Activated naive CD4-positive, alpha-beta T cell treated with anti-CD3 and anti-CD28 coated beads for 36 hours (primary cell): ENCODE measurements at places on chromosomes 7 and 10.

- no peaks in the 10 kb centered on the region for H3K36me3 ChIP-seq
- no peaks in the 10 kb centered on the region for H3K4me1 ChIP-seq
- no peak overlapping the region for H3K4me3 ChIP-seq
Measured at GRCh38 chr7:16431646-16432424, 10.5 kb upstream of the CRPPA start.

DNA sequence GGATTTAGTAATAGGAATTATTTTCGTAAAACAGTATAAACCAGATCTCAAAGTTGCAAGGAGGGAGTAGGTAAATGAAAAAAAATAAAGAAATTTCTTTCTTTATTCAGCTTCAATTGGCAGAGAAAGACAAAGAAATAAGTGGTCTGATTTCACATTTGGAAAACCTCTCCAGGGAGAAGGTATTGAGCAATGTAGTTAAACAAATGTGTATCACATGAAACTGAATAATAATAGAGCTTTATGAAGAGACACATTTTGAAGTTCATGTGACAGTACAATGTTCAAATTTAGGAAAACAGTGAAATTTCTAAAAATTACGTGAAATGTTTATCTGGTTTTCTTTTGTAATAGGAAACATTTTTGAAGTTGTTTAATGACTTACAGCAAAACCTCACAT is 63.0 kb downstream of the TAX1BP1 start:
- H3K4me1 ChIP-seq, result peaks cover 2% of the 10 kb centered on the region
- no peak for DNase-seq

GRCh38 chr7:128042012-128042411 is 10.8 kb upstream of the LRRC4 start:
- H3K36me3 ChIP-seq, result no peaks in the 10 kb centered on the region
- no peak overlapping the region for H3K27ac ChIP-seq
- no peaks in the 10 kb centered on the region for H3K27me3 ChIP-seq
- no peak overlapping the region for H3K4me3 ChIP-seq
- no peak for DNase-seq

GRCh38 chr7:11078247-11078834 is 104.7 kb downstream of the PHF14 start:
- H3K36me3 ChIP-seq, result peaks cover 13% of the 10 kb centered on the region
- no peaks in the 10 kb centered on the region for H3K27me3 ChIP-seq
- peaks cover 4% of the 10 kb centered on the region for H3K4me1 ChIP-seq
- no peak overlapping the region for H3K27ac ChIP-seq
- no peak for DNase-seq

DNA sequence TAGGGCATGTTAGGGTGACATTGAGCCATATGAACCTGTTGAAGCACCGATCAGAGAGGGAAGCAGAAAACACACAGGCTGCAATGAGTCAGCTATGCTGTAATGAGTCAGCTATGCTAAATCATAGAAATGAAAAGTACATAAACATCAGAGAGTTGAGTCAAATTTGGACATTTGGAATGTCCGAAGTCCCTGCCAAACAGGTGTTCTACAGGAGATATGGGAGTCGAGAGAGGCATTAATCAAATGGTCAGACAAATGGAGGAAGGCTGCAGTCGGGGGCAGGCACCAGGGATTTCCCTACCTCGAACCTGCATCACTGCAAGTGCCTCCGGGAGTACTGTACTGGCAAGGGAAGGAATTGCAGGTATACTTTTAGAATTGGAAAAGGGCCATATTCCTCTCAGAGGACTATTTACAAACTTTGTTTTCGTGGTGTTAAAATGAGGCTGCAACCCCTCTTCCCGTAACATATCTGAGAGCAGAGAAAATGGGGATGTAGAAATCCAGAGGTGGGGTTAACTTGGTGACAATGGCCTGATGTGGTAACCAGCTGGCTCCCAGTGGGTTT is 8.8 kb upstream of the ZC3HAV1 start:
- no peaks in the 10 kb centered on the region for H3K27me3 ChIP-seq
- no peaks in the 10 kb centered on the region for H3K36me3 ChIP-seq
- peaks cover 52% of the 10 kb centered on the region for H3K4me1 ChIP-seq
- peak overlapping the region; percentile 17 for H3K27ac ChIP-seq
- H3K4me3 ChIP-seq, result peak overlapping the region; percentile 46

DNA sequence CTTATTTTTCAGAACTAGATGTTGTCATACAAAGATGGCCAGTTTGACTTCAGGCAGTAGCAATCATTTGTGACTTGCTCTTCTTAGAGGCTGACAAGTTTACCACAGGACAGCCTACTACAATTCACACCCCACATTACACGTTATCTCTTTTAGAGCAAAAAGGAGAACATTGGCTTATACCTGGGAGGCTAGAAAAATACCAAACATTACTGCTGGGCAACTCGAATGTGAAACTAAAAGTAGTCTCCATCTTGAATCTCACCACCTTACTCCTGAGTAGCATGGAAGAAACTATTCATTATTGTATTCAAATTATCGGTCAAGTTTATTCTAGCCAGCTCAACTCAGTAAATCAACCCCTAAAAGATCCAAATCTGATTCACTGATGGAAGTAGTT is 90.7 kb upstream of the TMEM26 start:
- peaks cover 2% of the 10 kb centered on the region for H3K27me3 ChIP-seq
- no peaks in the 10 kb centered on the region for H3K4me1 ChIP-seq
- no peak for DNase-seq
- no peaks in the 10 kb centered on the region for H3K36me3 ChIP-seq
- no peak overlapping the region for H3K4me3 ChIP-seq

DNA sequence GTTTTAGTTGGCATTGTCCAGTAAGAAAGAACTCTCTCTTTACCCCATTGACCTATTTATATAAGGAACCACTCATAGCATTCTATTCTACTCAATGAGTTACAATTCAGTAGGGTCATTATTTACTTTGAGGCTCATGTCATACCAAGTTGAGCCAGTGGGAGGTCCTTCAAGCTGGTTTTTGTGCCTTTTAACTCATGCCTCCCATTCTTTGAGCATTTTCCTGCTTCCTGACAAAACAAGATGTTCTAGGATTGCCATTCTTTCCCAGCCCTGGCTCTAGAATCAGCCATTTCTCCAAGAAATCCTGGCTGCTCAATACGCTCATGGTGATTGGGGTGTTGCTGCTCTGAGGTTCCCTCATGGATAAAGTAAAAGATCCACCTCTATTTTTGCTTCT is 250.1 kb downstream of the ABCA13 start:
- no peaks in the 10 kb centered on the region for H3K4me1 ChIP-seq

DNA sequence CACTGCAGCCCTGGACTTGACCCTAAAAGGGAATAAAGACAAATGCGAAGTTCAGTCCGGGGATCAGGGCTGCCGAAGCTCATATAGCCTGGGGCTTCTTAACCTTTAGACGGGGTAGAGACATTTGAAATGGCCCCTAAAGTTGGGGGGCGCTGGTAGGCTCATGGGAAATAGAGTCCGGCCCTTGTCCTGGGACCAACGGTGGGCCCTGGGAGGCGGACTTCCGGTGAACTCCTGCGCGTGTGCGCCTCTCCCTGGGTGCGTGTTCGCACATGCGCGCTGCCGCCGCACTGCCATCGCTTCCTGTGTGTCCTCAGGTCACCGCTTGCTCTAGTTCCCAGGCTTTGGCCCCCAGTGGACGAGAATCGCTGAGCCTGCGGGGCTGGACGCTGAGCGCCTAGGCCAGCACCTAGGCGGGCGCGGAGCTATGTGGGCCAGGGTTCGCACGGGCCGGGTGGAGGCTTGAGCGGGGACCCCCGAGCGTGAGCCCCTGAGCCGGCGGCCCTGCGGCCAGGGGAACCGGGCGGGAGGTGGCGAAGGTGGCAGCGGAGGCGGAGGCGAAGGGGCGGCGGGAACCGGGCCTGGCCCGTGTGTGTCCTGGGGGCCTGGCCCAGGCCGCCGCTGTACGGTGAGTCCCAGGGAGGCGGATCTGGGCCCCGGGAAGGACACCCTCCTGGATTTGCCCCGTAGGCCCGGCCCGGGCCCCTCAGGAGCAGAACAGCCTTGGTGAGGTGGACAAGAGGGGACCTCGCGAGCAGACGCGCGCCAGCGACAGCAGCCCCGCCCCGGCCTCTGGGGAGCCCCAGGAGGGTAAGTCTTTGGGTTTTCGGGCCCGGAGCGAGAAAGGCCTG is 23.0 kb upstream of the ZNF12 start:
- peak overlapping the region; percentile 86 for H3K4me3 ChIP-seq
- H3K4me1 ChIP-seq, result peaks cover 21% of the 10 kb centered on the region
- H3K36me3 ChIP-seq, result peaks cover 22% of the 10 kb centered on the region
- DNase-seq, result peak; percentile 90
- H3K27ac ChIP-seq, result peak overlapping the region; percentile 77

GRCh38 chr7:68537051-68537773 is 1061.1 kb upstream of the AUTS2 start:
- DNase-seq, result no peak
- no peak overlapping the region for H3K27ac ChIP-seq
- no peak overlapping the region for H3K4me3 ChIP-seq
- H3K27me3 ChIP-seq, result no peaks in the 10 kb centered on the region
- H3K4me1 ChIP-seq, result no peaks in the 10 kb centered on the region

DNA sequence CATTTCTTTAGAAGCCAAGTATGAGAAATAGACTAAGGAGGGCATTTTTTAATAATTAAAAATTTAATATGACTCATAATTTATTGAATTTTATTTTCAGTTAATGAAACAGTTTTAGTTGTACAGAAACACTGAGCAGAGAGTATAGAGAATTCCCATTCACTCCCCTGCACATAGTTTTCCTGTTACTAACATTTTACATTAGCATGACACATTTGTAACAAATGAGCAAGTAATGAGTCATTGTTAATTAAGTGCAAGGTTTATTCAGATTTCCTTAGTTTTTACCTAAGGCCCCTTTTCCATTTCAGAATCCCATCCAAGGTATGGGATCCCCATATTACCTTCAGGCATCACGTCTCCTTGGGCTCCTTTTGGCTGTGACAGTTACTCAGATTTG is 271.5 kb upstream of the FZD8 start:
- no peaks in the 10 kb centered on the region for H3K36me3 ChIP-seq
- no peak for DNase-seq
- peaks cover 4% of the 10 kb centered on the region for H3K27me3 ChIP-seq
- no peaks in the 10 kb centered on the region for H3K4me1 ChIP-seq
- H3K27ac ChIP-seq, result no peak overlapping the region

DNA sequence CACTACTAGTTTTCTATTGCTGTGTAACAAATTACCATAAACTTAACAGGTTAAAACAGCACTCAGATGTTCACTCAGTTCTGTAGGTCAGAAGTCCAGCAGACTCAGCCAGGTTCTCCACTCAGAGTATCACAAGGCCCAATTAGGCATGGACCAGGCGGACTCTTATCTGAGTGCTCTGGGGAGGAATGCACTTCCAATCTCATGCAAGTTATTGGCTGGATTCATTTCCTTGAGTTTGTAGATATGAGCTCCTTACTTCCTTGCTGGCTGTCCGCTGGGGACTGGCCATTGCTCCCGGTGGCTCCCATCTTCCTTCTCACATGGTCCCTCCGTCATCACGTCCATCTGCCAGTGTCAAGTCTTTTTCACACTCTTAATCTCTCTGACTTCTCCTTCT is 137.0 kb upstream of the PRR15 start:
- no peaks in the 10 kb centered on the region for H3K4me1 ChIP-seq
- H3K27me3 ChIP-seq, result no peaks in the 10 kb centered on the region
- no peak overlapping the region for H3K27ac ChIP-seq
- no peaks in the 10 kb centered on the region for H3K36me3 ChIP-seq
- no peak overlapping the region for H3K4me3 ChIP-seq

GRCh38 chr10:110495731-110496552 is 1.8 kb upstream of the DUSP5 start:
- DNase-seq, result peak; percentile 75
- peaks cover 28% of the 10 kb centered on the region for H3K36me3 ChIP-seq
- peak overlapping the region; percentile 89 for H3K27ac ChIP-seq
- peaks cover 29% of the 10 kb centered on the region for H3K4me1 ChIP-seq
- H3K4me3 ChIP-seq, result peak overlapping the region; percentile 89
- H3K27me3 ChIP-seq, result no peaks in the 10 kb centered on the region
